ENCODE measurements at places on chromosomes 5 and 9.

GRCh38 chr9:34771007-34771406 lies 61.1 kb upstream of the CCL21 start:
- DNase-seq = no peak

DNA sequence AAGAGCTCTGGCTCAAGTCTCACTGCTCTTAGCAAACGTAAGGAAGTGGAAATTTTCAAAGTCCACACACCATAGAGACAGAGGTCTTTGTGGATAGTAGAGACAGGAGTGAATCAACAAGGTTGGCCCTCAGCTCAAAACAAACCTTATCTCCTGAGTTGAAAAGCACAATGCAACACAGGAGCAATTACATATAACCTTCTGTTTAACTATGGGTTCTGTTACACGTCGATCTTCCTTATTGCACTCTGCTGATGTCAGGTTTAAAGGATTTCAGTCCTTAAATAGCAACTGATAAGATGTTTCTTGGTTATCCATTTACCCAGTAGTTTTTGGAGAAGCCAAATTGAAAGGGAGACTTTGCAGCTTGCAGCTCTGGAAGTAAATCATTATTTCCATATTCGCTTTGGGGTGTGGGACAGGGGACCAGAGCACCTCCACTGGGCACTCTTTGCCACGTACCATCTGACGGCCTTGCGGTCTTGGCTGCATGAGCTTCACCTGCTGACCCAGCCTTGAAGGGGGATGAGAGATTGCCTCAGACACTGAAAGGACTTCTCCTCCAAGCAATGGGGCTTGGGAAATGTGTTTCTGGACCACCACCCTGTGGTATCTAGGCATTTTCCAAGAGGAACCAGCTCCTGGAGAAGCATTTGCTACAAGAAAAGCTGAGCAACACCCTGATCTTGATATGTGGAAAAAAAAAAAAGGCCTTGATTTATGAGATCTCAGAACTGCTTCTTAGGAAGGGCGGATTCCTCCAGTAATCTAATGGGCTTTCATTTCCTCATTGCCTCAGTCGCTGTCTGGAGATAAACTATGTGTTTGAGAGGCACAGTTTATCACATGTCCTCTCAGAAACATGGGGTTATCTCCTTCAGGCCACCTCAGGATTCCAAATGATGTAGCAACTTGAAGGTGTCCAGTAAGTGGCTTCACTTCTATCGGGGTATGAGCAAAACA lies 56.2 kb upstream of the ZNF622 start:
- DNase-seq = no peak

- no peak for DNase-seq
Measured at GRCh38 chr9:4617752-4618151, 44.3 kb upstream of the PLPP6 start.

DNA sequence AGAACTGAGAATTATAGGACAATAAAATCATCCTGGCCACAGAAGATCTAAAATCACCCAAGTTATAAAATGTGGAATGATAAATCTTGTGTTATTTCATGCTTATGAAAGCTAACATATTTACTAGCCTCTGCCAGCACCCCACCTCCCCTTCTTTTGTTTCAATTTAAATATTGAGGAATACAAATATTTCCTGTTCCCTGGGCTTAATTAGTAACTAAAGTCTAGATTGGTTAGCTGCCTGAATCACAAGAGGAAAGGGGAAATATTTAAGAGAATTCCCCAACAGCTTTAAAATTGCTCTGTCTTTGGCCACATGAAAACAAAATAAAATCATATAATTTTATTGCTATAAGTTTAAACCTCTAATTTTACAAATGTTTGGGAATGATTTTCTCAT lies 287.0 kb downstream of the PRELID2 start:
- no peak for DNase-seq

- DNase-seq = no peak
Measured at GRCh38 chr9:122263699-122264349, 816 bp downstream of the RBM18 start.

DNA sequence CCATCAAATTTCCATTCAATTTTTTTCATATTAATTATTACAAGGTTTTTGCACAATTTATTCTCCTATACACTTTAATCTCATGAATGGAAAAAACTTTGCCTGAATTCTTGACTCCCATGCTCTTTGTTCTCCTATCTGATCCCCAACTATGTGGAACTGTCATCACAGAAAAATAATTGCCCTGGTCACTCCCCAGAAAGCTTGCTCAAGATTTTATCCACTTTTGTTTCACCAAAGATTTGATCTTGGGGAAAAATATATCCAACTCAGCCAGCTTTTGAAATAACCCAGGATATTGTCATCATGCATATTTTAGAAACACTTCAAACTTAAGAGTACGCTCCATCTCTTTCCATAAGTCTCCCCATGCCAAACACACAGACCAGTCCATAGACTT lies 77.7 kb upstream of the PPP2R2B start:
- DNase-seq = no peak

- no peak for DNase-seq
Measured at GRCh38 chr5:174335682-174336364, 290.3 kb downstream of the NSG2 start.

GRCh38 chr5:79973996-79974395 lies 17.1 kb downstream of the MTX3 start:
- no peak for DNase-seq

- no peak for DNase-seq
Measured at GRCh38 chr9:109843641-109844040, 63.6 kb downstream of the PALM2AKAP2 start.

GRCh38 chr5:128259607-128260021 lies 176.0 kb downstream of the SLC12A2 start:
- no peak for DNase-seq

DNA sequence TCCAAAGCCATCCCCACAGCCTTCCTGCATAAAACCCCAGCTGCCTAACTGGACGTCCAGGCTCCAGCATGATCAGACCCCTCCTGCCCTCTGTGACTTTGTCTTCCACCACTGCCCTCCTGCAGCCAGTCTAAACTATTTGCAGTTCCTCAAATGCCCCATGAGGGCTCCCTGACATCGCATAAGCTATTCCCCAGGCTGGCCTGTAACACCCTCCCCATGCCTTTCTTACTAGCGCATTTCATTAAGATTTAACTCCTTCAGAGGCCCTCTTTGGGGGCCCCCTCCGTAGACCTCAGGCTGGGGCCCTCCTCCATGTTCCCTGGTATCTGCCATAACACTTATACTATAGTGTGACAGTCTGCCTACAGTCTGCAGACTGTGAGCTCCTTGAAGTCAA lies 15.5 kb upstream of the SMIM23 start:
- no peak for DNase-seq

DNA sequence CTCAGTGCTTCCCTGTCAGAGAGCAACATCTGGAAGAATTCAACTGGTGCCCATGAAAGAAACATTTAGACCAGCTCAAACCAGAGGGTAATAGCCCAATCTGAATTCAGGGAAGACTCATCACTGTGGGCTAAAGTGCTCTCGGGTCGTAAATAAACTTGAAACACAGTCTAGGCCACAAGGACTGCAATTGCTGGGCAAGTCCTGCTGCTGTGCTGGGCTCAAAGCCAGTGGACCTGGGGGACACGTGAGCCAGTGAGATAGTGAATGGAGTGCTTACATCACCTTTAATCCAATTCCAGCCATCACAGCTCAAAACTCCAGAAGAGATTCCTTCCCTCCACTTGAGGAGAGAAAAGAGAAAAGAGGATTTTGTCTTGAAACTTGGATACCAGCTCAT lies 78.1 kb upstream of the DAP start:
- DNase-seq = no peak

DNA sequence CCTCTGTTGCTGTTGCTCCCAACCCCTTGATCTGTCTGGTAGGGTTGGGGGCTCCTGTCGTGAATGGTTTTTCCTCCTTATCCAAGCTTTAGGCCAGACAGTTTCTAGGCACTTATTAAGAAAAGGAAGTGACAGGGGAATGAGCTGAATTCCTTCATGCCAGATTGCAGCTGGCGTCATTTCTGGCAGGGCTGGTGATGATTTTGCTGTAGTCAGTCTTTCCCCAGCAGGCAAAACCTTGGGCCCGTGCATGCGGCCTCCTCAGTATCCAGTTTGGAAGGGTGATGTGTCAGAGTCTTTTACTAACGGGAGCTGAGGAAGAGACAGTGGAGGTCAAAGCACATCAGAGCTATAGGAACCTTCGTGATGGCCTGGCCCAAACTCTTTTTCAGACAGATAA lies 58.8 kb downstream of the COL27A1 start:
- no peak for DNase-seq

- no peak for DNase-seq
Measured at GRCh38 chr5:16580382-16580781, 36.4 kb downstream of the RETREG1 start.

GRCh38 chr5:14851050-14851419 lies 20.5 kb downstream of the ANKH start:
- no peak for DNase-seq

DNA sequence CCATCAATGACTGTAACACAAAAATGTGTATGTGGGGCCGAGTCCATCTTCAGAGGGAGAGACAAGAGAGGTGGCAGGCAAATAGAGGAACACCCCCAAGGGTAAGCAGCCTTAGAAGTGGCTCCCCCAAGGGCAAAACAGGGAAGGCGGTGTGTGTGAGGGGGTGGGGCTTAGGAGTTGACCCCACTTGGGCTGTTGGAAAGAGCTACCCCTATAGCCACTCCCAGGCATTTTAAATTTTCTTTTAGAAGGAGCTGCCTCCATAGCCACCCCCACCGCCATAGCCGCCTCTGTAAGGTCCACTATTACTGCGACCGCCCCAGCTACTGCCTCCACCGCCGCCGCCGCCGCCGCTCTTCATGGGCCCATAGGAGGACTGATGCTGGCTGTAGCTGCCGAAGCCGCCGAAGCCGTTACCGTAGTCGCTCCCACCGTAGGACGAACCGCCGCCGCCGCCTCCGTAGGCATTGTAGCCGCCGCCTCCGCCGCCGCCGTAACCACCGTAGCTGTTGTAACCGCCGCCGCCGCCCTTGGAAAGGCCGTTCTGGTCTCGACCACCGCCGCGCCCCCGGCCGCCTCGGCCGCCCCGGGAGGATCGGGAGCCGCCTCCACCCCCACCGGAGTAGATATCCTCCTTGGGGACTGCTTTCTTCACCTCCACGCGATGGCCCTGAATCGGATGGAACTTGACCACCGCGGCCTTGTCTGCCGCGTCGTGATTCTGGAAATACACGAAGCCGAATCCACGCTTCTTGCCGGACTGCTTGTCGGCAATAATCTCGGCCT lies 1.1 kb downstream of the HNRNPA0 start:
- DNase-seq = no peak

DNA sequence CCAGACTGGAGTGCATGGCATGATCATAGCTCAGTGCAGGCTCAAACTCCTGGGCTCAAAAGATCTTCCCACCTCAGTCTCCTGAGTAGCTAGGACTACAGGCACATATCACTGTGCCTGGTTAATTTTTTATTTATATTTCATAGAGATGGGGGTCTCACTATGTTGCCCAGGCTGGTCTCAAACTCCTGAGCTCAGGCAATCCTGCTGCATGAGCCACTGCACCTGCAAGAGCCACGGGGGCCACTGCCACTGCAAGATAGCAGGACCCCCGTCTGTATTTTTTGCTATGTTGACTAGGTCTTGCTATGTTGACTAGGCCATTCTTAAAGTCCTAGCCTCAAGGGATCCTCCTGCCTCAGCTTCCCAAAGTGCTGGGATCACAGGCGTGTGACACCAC lies 6.5 kb downstream of the CYSTM1 start:
- no peak for DNase-seq

DNA sequence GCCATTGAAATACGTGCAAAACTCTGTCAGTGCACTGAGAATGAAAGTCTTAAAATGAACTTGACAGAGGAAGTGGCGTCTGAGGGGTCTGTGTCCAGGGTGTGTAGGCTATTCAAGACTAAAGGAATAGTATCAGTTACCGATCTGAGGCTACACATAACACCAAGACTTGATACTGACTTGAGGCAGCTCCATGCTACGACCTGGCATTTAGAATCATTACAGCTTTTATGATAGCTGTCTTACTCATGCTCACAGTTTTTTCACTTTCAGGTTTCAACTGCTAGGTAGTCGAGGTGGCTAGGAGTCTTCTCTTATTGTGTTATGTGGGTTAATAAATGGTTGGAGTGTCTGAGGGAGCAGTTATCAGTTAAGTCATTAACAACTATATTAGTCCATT lies 92.8 kb upstream of the SLCO6A1 start:
- DNase-seq = no peak

- no peak for DNase-seq
Measured at GRCh38 chr5:132433141-132433540, 57.4 kb downstream of the IRF1 start.

DNA sequence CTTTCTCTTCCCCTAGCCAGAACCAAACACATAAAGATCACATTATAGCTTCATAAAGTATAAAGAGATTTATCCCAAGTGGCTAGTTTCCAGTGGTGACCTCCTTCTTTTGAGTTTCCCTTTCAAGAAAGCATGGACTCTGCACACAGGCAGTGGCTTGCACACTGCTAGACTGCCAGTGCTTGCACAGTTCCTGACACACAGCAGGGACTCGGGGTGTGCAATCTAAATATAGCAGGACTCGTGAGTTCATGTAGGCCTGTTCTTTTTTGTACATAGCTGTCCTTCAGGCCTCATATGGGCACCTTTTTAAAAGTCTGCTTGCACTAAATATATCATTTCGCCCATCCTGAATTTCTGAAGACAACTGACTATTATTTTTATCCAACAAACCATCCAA lies 308.6 kb downstream of the FBXL7 start:
- no peak for DNase-seq

DNA sequence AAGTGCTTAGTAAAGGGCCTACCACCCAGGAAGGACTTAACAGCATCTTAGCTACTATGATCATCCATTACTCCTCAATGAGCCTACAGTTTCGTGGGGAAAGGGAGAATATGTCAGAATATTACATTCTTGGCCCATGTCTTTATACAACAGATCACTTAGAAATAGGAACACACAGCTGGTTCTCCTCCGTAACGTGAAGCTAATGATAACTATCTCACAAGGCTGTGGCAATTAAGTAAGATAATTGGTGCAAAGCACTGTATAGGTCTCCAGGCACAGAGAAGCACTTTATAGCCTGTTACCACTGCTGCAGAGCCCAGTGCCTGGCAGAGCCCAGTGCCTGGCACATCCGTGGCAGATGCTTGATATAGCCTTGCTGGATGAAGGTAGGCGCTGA lies 347.6 kb downstream of the SLIT3 start:
- no peak for DNase-seq

DNA sequence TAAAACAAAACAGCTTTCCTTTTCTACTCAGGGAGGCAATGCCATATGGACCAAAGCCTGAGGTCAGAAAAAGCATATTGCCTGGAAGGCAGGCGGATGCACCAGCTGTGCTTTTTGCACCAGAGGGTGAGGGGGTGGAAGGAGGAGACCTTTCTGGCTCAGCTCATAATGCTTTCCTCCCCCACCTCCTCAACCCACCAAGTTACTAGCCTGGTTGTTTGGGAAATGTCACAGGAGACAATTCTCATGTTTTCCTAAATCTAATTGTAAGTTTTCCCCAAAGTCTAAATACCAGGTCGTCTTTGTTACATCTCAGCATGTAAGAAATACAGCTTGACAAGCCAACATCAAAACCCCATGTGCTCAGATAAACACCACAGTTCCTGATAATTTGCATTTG lies 72.6 kb upstream of the DMRTA1 start:
- no peak for DNase-seq

GRCh38 chr9:108831496-108832178 lies 24.1 kb downstream of the ACTL7B start:
- DNase-seq = no peak

- DNase-seq = no peak
Measured at GRCh38 chr5:76690704-76691466, 25.0 kb upstream of the F2R start.

GRCh38 chr5:142014911-142015584 lies 2.2 kb upstream of the GNPDA1 start:
- no peak for DNase-seq
